ENCODE measurements at places on chromosomes 7 and 10.
A peak's percentile ranks its signal among the peaks of the same experiment; 100 is the strongest.

DNA sequence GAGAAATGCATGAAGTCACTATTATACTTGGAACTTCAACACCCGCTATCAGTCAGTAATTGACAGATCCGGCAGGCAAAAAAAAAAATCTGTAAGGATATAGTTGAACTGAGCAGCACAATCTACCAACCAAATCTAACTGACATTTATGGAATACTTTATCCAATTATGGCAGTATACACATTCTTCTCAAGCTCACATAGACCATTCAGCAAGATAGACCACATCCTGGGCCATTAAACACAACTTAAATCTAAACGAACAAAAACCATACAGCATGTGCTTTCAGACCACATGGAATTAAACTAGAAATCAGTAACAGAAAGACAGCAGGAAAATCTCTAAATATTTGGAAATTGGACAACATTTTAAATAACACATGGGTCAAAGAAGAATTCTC, 112.7 kb downstream of the MPP7 start:
- DNase-seq: no peak

DNA sequence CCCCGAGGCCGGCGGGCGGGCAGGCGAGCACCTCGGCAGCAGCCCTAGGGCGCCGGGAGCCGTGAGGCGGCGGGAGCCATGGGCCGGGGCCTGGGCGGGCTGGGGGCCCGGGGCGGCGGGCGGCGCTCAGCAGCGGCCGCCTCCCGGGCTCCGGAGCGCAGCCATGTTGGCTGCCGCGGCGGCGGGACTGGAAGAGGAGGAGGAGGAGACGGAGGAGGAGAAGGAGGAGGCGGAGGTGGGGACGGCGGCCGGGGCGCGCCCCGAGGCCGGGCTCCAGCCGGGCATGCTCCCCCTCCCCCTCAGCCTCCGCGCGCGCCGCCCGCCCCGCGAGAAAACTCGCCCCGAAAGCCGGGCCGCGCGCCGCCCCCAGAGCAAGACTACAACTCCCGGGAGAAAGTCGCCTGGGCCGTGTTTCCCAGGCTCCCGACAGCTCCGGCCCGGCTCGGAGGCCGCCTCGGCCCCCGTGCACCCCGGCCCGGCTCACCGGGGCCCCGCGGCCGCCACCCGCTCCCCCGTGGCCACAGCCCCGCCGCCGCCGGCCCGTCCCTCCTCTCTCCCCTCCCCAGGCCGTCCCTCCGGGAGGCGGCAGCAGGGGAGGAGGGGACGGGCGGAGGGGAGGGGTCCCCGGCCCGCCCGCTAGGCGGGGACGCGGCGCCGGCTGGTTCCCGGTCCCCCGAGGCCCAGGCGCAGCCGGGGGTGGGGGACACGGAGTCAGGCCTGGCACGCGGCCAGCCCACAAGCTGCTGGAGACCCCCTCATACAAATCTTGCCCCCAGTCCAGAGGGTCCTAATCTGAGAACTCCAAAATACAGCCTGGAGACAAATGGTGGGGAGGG, at the start of gene DLG5:
Gene DLG5, minus strand, starts transcription at position 190 of the 836 bp plus-strand sequence. CDS start 235 bp downstream, outside the sequence.
- peak; percentile 38 for DNase-seq

DNA sequence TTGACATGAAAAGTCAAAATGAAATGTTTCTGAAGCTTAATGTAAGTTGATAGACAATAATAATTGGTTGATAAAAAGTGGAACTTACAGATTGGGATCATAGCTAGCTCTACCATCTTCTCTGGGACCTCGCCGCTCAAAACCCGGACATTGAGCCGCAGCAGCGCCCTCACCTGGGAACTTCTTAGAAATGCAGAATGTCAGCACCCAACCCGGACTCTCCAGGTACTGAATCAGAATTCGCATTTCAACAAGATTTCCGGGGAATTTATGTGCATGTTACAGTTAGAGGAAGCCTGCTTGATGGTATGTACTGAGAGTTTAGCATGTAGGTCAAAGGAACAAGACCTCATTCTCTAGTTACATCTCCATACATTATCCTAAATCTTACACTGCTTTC, 36.7 kb upstream of the ABLIM1 start:
- DNase-seq: peak; percentile 62

DNA sequence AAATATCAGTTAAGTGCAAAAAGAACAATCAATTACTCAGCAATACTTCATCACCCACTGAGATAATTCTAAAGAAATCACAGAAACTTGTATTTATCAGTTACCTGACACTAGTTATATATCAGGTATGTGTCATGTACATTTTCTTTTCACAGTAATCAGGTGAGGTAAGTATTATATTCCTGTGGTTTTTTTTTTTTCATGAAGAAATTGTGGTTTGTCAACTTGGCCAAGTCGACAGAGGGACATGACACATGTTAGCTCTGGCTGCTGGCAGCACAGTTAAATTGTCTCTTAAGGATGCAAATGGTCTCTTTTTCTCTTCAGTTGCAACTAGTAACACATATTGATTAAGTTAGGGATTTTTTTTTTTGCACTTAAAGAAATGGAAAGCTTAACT, 13.7 kb upstream of the GPR141 start:
- DNase-seq: no peak

DNA sequence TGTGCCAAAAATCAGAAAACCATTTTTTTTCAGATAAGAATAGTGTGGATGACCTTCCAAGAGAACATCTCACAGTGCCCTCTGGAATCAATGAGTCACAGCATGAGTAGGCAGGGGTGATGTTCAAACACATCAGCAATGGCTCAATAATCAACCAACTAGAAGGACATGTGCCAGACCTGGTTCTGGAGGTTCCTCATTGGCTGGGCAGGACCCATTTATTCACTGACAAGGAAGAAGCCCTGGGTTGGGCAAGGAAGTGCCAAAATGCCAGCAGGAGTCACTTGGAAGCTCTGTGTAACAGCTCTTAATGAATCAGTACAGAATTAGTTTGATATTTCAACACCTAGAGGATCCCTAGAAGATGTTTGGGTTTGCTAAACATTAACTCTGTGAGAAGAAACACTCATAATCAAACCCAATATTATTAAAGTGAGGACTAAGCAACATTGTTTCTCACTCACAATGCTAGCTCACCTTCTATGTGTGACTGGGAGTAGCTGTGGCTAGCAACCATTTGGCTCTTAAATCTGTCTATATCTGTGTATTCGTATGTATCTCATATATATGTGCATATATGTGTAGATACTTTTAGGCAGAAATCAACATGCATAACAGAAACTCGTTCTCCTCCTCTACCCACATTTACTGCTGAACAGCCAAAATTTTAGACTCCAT, 72.3 kb upstream of the APBB1IP start:
- peak; percentile 11 for DNase-seq

DNA sequence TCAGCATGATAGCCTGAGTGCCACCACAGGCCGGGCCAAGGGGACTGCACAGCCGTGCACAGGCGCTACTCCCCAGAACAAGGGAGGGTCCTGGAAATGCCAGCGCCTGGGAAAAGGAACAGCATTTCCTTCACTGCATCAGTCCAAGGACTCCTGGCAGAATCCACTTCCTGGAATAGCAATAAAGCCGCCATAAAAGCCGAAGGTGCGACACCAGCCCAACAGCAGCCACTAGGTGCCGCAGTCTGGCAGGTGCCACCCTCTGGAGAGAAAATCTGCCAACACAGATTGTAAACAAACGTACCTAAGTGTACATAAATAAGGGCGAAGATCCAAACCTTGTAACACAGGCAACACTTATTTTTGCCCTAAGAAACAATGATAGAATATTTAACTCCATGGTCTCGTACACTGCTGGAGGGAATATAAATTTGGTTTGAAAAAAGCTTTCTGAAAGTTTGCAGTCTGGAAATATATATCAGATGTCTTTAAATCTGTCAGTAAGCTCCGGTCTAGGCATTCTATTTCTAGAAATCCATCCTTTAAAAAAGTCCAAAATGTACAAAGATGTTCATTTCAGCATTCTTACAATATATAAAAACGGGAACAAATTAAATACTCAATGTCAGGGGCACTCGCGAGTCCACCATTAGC, 22.2 kb downstream of the VOPP1 start:
- DNase-seq: no peak

DNA sequence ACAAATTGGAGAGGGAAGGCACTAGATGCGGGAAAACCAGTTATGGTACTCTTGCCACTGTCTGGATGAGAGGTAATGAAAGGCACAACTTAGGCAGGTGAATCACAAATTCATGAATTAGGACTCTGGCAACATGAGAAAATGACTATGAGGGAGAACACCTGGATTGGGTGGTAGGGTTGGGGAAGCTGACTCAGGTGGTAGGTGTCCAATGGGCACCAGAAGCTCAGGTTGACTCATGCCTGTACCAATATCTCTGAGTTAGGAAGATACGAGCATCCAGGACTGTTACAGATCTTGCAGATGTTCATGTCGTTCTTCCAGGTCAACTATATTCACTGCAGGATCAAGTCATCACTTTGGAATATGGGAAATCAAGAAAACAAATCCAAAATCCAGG, 56.7 kb downstream of the NPY start:
- no peak for DNase-seq

DNA sequence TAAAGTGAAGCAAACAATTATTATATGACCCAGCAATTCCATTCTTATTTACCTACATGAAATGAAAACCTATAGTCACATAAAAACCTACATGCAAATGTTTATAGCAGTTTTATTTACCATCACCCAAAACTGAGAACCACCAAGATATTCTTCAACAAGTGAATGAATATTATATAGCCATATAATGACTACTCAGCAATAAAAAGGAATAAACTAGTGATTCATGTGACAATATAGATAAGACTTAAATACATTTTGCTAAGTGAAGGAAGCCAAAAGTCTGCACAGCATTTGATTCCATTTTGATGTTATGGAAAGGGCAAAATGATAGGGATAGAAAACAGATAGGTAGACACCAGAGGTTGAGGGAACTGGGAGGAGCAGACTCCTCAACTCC, 31.7 kb downstream of the PODXL start:
- DNase-seq: no peak

DNA sequence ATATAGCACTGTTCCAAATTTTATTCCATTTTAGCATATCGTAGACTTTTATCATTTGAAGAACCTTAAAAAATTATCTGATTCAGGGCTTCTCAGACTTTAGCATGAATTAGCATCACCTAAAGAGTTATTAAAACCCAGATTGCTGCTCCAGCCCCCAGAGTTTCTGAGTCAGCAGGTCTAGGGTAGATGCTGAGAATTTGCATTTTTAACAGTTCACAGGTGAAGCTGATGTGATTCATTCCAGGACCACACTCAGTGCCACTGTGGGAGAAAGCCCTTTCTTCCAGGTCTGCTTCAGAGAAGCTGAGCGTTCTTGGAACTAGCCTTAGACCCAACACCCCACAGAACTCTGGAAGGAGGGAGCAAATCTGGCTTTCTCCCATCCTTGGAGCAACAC, 174.1 kb upstream of the YAE1 start:
- no peak for DNase-seq

DNA sequence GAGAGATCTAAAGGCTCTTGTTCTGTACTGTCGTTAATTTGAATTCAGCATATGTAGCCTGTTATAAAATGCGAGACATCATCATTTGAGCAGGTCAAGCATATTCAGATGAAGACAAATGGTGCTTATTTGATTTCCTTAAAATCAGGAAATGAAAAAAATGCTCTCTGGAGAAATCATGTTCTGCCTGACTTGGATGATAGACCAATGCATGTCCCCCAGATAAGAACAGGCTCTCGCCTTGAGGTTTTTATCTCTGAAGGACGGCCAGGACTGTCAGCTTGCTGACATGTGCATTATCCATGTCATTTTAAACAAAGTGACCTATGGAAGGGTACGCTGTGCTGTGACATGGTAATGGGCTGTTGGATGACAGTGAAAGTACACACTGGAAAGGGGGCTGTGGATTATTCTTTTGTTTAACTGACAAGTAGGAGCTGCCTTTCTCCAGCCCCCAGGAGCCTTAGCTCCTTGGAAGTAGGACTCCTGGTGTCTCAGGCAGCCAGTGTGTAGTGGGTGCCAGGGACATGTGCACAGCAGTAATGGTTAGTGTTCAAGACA, 695.1 kb upstream of the GALNT17 start:
- no peak for DNase-seq

DNA sequence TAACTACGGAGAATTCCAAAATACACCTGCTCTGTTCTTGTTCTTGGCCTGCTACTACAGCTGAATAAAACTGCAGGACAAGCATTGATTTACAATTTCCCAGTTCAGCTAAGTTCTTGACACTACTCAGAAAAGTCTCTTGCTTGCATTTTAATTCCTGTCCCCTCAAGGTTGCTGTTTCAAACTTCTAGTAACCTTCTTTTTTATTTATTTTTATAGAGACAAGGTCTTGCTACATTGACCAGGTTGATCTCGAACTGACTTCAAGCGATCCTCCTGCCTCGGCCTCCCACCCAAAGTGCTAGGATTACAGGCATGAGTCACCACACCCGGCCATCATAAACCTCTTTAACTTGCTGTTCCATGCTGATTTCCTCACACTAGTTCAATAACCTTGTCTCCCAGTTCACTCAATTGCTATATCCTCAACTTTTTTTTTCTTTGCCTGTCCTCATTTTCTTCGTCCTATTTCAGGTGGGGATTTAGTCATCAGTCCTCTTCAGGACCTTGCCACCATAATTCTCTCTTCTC, 79.9 kb downstream of the ARHGAP21 start:
- no peak for DNase-seq

DNA sequence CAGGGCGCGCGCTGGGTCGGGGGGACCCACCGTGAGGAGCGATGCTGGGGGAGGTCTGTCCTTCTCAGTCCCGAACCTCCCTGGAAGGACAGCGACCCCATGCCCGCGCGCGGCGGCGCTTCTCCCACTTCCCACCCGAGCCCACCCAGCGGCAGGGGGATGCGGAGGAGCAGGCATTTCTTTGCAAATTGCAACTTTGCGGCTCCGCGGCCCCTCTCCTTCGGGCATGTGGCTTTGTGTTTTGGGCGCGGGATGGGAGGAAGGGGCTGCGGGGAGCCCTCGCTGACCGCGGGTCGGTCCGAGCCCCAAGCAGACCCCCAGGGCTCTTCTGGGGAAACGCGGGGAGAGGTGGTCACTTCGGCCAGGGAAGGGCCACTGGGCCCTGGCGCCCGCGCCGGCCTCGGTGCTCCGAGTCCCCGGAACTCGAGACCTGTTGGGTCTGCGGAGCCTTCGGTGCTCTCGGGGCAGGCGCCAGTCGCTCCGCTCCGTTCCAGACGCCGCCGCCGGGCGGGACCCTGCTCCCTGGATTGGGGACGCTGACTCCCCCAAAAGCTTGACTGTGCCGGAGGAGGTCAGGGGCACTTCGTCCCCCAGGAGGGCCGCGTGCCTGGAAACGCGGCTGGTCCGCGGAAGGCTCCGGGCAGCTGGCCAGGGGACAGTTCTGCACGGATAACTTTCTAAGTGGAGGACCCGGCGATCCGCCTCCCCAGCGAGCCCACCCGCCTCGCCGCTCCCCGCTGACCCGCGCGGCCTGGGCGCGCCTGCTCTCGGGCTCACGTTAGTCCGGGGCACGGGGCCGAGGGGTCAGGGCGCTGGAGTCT, 164.2 kb upstream of the DPP6 start:
- no peak for DNase-seq

- peak; percentile 69 for DNase-seq
These were observed 18.7 kb downstream of the ZNF786 start for GRCh38 chr7:149071641-149072437.

DNA sequence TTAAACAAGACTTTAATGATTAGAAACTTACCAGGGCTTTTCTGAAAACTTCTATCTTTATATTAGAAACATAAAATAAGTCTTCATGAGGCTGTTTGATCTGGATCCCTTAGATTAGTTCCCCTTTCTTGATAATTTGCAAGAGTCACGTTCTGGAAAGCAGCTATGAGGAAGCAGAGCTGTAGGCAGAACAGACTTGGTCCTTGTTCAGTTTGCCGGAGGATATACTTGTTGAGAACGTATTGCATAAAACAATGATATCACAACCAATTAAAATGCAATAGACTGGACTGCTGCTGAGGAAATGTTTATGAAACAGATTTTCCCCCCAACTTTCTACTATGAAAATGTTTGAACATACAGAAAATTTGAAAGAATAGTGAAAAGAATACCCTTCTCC, 2.8 kb downstream of the SAMD9L start:
- DNase-seq: no peak
